ENCODE measurements at places on chromosomes 4 and X. TPM values are rescaled to one million over a fixed set of nuclear protein-coding genes. Genes with fewer than 3 reads are reported as not detected.

The KLKB1 gene
- 1.6 TPM for polyA plus RNA-seq

The GAGE12H gene
- polyA plus RNA-seq, result not detected

The CHST7 gene
- polyA plus RNA-seq, result 2.5 TPM

The ATP2B3 gene
- 0.11 TPM for polyA plus RNA-seq

The GPRASP2 gene
- polyA plus RNA-seq, result 38.6 TPM

DNA sequence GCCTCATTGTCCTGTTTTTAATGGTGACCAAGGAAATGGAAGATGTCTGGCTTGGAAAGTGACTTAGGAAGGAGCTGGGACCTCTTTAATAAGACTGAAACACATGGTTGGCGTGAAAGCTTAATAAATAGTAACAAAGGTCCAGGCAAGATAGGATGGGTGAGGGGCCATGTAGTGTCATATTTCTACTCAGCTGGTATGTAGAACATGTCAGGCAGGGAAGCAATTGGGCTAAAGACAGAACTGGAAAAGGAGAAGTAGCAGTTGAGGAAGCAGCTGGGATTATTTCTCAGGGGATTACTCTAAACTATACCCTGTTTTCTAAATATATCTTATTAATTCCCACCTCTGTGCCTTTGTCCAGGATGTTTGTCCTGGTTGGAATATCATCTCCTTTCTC is 18.6 kb downstream of the ITGB1BP2 start:
- DNase-seq, result no peak

DNA sequence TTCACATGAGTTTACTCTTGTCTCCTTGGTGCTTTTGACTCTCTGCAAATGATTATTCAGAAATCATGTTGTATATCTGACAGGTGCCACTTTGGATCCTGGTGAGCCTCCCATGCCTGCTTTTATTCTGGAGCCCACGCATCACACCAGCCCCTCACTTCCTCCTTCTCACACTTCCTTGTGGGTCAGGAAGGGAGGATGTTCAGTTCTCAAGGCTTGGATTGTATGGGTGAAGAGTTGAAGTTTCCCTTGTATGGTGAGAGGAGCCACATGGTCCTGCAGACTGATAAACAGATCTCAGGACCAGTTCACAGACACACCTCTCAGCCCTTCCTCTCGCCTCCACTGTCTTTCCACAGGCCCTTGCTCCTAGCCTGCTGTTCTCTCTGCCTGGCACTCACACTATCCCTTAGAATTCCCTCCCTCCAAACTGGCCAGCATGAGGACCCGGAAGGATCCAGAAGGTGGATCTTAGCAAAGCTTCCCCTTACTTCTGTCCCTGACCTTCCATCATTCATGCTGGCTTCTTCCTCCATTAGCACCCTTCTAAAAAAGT is 92.1 kb downstream of the STK32B start:
- no peak for DNase-seq

DNA sequence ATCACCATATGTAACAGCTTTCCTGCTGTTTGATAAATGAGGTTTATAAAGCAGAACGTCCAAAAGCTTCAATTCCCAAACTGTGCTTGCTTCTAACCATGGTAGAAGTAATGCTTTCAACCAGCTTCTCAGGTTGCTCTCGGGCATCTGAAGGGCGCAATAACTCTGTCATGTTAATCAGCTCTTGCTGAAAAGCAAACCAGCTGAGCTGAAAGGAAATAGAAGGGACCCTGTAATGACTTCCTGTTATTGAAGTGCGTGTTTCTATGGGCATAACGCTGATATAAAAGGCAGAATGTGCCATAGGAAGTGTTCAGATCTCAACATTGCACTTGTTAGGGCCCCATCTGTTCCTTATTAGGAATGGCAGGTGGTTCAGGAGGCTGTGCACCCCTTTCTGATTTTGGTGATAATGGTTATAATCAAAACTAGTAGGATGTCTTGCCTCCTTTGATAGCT is 21.2 kb downstream of the HERC3 start:
- no peak for DNase-seq

DNA sequence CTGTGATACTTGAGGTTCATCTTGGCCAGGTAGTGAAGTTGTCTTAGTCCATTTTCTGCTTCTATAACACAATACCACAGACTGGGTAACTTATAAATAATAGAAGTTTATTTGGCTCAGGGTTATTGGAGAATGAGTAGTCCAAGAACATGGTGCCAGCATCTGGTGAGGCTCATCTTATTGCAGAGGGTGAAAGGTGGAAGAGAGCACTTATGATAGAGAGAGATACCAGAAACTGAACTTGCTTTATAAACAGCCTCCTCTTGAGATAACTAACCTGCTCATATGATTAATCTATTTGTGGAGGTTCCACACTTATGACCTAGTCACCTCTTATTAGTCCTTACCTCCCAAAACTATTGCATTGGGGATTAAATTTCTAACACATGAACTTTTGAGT is 1.6 kb downstream of the C4orf51 start:
- no peak for DNase-seq

GRCh38 chr4:26464420-26465095 is 25.7 kb downstream of the CCKAR start:
- no peak for DNase-seq
